COLO829 (cell line): ENCODE measurements at places on chromosomes 2 and 18.

- DNase-seq = peak; percentile 57
These were observed 77.7 kb upstream of the WDR75 start for GRCh38 chr2:189363559-189363958.

- DNase-seq = peak; percentile 67
These were observed 77.1 kb downstream of the SPATS2L start for GRCh38 chr2:200383380-200384110.

- DNase-seq = no peak
These were observed 1.5 kb upstream of the GMCL1 start for GRCh38 chr2:69827796-69828540.

- peak; percentile 79 for DNase-seq
These were observed 884 bp upstream of the RAPH1 start for GRCh38 chr2:203535784-203536585.

- DNase-seq = no peak
These were observed 158.1 kb downstream of the METTL4 start for GRCh38 chr18:2412996-2413751.

DNA sequence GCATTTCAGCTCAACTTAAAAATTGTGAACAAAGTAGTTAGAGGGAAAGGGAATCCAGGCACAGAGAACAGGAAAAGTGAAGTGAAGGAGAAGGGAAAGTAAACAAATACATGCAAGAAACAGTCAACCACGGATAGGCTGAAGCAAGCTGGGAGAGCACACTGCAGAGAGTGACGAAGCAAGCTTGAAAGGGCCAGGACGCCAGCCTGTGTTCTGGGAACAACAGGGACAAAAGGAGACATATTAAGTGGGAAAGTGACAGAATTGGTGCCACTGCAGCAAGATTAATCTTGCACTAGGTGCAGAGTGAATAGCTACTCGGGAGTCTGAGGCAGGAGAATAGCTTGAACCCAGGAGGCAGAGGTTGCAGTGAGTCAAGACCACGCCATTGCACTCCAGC is 197.3 kb downstream of the SOX11 start:
- no peak for DNase-seq

DNA sequence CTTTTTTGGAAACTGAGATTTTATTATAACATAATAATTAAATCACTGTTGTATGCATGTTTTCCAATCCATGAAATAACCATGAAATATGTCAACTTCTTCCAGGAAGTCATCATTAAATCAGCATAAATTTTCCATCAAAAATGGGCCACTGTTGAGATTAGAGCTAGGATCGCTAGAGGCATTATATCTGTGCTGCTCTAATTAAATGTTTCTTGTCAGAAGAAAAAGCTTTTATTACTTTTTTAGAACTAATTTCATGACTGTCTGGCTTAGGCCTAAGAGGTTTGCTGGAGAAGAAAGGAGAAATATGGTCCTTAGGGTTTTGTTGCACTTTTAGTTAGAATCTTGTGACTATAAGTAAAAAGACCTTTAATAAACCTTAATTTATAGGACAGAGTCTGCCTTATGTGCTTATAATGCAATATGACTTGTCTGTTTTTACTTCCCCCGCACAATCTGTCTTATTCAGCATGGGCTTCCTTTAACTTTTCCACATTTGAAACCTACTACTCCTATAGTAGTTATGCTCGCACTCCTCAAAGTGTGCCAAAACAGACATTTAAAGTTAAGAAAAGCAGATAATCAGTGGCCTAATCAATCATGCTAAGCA is 363.4 kb upstream of the GCFC2 start:
- peak; percentile 2 for DNase-seq

GRCh38 chr18:27604583-27604982 is 419.5 kb upstream of the CHST9 start:
- DNase-seq = peak; percentile 9

GRCh38 chr2:170359466-170359865 is 181.5 kb downstream of the MYO3B start:
- peak; percentile 63 for DNase-seq

GRCh38 chr2:5315512-5315911 is 376.7 kb upstream of the SOX11 start:
- no peak for DNase-seq

DNA sequence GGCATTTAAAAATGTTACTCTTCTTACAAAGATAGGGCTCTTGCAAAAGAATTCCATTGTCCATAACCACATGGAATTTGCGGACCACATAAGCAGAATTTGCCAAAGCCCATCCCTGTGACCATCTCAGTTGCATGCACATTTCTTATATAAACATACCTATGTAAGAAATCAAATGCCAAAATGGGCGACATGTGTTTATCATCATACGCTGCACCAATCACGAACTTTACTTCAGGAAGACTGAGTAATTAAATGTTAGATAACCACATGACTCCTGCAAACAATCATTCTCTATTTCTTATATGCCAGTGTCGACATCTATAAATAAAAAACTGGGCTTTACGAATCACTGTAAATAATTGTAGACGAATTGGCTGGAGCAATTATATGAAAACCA is 186.1 kb upstream of the RBMS1 start:
- no peak for DNase-seq

- no peak for DNase-seq
These were observed 182.3 kb downstream of the CAMKMT start for GRCh38 chr2:44543773-44544725.

DNA sequence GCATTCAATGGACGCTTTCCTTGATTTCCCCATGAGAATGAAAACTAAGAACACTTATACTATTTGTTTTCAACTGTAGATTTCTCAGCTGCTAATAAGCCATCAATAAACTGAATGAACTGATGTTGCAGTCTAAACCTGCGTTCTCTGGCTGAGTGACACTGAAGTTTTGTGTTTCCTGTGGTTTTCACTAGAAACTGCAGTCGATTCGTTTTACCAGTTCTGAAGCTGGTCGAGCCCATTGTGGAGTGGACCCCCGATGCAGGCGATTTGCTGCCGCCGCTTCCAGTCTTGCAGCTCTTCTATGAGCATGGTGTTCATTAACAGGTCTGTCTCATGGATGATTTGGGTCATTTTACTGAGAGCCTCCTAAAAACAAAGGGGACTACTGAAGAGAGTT is 50.6 kb upstream of the STAT1 start:
- no peak for DNase-seq

- peak; percentile 22 for DNase-seq
These were observed 97.2 kb downstream of the INSIG2 start for GRCh38 chr2:118185210-118186109.

GRCh38 chr2:131034122-131035051 is 58.9 kb downstream of the FAM168B start:
- DNase-seq = no peak

- peak; percentile 72 for DNase-seq
These were observed 449.5 kb upstream of the PKDCC start for GRCh38 chr2:41598161-41598894.

DNA sequence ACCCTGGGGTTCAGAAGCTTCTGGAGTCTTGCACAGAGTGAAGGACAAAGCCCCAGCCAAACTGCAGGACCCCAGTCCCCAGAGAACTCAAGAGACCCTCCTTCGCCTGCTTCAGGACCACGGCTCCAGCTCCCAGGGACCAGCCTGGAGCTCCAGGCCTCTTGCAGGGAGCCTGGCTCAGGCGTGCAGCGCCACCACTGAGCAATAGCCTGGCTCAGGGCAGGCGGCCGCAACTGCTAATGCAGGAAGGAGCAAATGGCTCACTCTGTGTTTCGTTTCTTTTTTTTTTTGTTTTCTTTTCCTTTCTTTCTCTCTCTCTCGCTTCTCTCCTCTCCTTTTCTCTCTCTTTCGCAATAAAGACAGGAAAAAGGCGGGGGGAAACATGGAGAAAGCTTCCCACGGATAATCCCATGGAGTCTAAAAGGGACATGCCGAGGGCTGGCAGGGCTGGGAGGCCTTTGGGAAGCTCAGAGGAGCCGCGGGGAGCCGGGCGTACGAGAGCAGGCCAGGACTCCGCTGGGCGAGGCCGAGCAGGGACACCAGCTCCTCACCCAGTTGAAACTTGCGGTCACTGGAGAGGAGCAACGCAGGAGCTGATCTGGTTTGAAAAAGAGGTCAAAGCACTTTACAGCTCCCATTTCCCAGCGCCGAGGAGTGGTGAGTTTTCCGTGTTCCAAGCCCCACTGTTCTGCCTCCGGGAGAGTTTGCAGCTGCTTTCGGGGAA is 244.8 kb downstream of the TWIST2 start:
- no peak for DNase-seq

GRCh38 chr18:52070291-52070756 is 269.7 kb upstream of the DCC start:
- no peak for DNase-seq

DNA sequence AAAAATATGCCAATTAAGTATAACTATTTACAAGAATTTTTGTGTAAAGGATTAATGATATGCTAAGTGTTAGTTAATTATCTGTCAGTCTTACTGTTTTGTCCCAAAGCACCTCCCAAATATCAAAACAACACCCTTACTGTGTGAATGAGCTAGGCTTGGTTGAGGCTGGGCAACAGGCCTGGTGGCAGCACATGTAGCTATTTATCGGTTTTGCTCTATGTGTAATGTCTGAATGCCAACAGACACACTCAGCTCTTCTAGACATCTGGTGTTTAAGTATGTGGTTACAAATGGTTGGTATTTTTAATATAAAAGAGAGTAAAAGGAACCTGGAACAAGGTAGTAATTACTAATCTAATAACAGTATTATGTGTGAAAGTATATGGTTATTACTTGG is 175.3 kb downstream of the RAB3GAP1 start:
- DNase-seq = no peak
